ENCODE measurements at places on chromosomes 4 and X.

- no peak for DNase-seq
These were observed 83.8 kb downstream of the EGF start for GRCh38 chr4:109996526-109996925.

GRCh38 chrX:64150775-64151174 is 54.7 kb downstream of the AMER1 start:
- no peak for DNase-seq

DNA sequence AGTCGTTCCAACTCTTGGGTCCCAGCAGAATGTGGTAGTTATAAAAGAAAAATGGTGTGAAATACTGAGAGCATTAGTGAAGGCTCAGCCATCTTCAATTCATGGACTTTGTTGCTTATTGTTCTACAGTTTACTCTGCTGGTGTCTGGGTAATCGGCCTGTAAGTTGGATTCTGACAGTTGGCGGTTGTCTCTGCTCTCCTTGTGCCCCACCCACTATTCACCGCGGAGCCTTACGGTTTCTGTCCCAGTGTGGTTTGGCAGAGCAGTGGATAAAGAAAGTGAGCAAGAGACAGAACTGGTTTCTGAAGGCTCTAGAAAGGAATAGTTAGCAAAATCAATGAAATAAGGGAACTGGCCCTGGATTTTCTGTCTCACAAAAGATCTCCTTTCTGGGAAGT is 9.1 kb downstream of the LONRF3 start:
- no peak for DNase-seq

DNA sequence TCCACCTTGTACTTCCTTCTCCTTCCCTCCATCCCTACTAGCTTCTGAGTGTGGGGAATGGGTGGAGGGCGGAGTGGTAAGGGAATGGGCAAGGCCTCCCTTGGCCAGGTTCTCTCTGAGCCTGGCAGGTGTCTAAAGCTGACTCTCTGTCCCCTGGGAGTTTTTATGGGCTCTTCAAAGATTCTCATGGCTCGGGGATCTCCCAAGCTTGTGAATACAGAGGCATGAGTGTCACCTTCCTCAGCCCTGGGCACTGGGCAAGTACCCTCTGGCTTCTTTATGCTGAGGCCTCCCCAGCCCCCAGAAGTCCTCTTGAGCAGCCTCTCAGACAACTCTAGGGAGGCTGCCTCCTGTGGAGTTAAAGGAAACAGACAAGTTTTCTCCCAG is 32.5 kb upstream of the DDX3X start:
- DNase-seq = no peak

DNA sequence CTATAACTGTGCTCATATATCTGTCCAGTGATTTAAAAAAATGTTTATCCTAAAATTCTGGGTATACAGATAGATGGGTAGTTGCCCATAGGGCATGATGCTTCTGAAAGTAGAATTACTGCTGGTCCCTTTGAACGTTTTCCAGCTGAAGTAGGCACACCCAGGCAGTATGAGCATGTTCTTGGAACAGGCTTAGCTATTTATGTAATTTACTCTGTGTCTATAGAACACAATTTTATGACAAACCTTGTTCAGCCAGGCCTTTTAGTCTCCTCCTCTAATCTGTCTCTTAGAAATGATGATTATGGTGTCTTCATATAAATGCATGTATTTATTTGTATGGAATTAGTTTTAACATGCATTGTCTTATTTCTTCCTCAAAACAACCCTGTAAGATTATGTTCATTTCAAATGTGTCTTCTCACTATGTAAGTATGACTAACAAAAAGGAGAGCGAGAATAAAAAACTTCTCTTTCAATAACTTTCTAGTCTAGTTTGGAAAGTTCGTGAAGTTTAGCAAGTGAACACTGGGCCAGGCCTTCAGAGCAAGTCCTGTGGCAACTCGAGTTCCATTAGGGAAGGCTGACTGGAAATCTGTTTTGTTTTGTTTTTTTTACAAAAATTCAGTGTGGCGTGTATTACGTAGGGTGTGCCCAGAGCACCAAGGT is 142.0 kb downstream of the AFF1 start:
- no peak for DNase-seq

DNA sequence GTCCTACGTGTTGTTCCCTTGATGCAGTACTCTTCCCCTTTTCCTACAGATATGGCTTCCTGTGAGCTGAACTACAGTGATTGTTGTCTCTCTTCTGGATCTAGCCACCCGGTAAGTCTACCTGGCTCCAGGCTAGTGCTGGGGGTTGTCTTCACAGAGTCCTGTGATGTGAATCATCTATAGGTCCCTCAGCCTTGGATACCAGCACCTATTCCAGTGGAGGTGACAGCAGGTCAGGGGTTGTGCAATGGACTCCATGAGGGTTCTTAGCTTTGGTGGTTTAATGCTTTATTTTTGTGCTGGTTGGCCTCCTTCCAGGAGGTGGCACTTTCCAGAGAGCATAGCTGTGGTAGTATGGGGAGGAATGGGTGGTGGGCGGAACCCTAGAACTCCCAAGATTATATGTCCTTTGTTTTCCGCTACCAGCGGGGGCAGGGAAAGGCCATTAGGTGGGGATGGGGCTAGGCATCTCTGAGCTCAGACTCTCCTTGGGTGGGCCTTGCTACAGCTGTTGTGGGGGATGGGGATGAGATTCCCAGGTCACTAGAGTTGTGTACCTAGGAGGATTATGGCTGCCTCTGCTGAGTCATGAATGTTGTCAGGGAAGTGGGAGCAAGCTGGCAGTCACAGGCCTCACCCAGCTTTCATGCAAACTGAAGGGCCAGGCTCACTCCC is 121.4 kb upstream of the ANKRD50 start:
- DNase-seq = no peak

DNA sequence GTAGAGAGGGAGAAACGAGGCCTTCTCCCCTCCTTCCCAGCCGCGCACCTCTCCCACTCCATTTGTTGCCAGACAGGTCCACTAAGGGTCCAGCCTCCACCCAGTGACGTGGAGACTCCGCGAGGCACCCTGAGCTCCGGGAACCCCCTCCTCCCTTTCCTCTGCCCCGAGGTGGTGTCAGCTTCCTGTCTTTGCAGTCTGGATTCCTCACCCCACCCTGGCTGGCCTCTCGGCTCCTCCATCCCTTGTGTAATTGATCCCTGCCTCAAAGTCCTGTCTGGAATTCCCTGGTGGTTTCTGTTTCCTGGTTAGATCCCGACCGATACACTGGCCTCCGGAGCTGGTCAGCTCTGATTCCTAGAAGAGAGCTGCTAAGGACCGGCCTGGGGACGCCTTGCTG is 105.9 kb upstream of the SCOC start:
- no peak for DNase-seq

DNA sequence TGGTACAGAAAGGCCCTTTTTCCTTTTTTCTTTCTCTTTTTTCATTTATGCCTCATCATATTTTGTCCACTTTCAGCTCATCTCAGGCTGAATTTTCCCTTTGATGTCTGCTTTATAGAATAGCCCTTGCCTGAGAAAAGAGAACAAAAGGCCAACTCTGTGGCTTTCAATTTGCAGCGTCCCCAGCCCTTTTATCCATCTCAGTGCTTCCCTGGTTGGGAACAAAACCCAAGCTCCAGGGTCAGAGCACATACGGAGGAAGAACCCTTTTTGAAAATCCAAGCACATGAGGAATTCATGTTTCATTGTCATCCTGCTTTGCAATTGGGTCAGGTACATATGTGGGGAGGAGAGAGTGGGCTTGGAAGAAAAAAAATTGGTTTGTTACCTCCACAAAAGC is 47.5 kb downstream of the TMEM164 start:
- no peak for DNase-seq

GRCh38 chr4:108393890-108394472 is 225.2 kb upstream of the LEF1 start:
- no peak for DNase-seq

Data from NK-92 treated with Interleukin-12 subunit alpha and Interleukin-12 subunit beta, amount 100 ng/mL, for 24 hours (cell line).